Activated T-cell treated with anti-CD3 and anti-CD28 coated beads for 4 hours (primary cell): ENCODE measurements at places on chromosomes 13 and 19.

- DNase-seq: no peak
These were observed 5.6 kb upstream of the AMH start for GRCh38 chr19:2243274-2244124.

- DNase-seq: no peak
These were observed 2.9 kb upstream of the MRI1 start for GRCh38 chr19:13761423-13761822.

GRCh38 chr13:49303533-49304252 is 56.0 kb downstream of the CDADC1 start:
- DNase-seq: no peak

DNA sequence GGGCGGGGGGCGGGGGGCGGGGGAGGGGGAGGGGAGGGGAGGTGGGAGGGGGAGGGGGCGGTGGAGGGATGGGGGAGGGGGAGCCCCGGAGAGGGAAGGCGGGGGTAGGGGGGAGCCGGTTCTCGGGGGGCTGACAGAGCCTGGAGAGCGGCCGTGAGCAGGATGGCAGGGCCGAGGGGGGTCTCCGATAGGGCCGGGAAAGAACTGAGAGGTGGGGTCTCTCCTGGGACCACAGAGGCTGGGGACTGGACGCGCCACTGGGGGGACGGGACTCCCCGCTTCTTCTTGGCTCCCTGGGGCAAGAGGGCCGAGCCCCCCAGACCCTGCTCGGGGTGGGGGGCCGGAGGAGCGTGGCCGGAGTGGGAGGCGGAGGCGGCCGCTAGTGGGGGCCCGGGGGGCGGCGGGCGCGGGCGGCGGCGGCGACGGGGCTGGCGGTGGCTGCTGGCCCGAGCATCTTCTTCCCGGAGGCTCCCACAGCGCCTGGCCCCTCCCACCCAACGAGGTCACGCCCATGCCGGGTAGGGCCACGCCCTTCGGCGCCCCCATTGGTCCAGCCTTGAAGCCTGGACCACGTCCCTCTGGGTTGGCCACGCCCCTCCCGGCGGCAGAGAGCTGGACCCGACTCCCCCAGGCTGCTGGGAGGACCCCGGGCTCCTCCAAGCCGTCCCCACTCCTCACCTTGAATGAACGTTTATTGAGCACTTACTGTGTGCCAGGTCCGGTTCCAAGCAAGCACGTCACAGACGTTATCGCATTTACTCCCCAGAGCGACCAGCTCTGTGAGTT is at the start of gene NOVA2:
TSS of gene NOVA2 (minus strand) at position 313 of the 786 bp plus-strand sequence. CDS start 514 bp downstream, outside the sequence.
- DNase-seq: no peak

DNA sequence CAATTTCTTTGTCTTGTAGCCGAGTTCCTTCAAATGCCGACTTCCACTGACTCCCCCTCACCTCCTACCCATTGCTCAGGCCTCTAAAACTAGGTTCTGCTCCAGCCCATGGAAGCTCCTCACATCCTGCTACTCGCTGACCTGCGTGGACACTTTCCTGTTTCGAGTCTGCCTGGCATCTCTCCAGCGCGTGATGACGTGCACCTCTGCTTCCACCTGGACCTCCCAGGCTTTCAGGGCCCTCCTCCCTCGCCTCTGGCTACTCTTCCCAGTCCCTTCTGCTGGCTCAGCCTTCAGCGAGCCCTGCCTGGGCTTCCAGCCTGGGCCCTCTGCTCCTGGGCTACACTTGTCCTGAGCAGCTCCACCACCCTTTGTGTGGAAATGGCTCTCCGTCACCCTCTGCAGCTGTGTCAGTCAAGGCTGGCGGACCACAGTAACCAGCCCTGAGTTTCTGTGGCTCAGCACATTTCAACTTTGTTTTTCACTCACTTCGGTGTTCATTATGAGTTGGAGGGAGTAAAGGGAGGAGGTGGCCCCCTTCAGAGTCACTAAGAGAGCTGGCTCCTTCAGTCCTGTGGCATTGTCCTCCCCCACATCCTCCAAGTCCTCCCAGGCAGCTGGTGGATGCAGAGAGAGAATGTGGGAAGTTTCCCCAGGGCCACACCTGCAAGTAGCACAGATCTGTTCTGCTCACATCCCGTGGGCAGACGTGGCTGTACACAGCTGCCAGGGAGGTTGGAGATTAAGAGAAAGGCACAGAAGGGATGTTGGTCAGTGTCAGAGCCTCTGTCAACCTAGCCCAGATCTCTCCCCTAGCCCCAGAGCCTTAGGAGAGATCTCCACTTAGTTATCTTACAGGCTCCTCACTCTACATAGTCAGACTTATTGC is 49.4 kb downstream of the SERP2 start:
- no peak for DNase-seq

- no peak for DNase-seq
These were observed 15.9 kb downstream of the PGLS start for GRCh38 chr19:17527326-17527725.

DNA sequence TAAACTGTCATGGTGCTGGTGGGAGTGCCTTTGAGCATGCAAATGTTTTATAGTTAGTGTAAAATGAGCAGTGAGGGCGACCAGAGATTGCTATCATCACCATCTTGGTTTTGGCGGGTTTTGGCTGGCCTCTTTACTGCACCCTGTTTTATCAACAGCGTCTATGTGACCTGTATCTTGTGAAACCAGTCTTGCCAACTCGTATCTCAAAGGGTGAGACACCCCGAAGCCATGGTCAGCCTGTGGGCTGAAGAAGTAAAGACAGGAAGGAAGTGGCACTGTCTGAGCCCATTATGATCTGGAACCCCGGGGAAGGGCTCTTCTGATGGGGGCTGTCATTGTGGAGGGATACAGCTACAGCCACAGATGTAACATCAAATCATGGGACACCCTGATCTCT is 81.5 kb upstream of the FAM216B start:
- no peak for DNase-seq

DNA sequence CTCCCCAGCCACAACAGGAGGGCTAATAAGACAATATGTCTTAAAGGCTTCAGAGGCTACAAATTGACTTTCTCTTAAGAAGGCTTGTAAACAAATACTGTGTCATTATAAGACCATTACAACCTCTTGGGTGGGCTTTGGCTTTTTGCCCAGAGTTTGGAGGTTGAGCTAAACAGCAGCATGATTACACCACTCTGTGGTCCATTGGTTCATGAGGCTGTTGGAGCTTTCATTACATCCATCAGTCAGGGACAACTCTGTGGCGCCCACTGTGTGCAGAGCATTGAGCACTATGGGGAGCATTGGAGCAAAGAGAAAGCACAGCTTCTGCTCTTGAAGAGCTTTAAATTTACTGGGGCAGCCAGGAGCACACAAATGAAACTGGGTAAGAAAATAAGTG is 75.9 kb downstream of the TNFSF11 start:
- DNase-seq: no peak

- DNase-seq: no peak
These were observed 49.4 kb downstream of the SACS start for GRCh38 chr13:23384111-23384510.

GRCh38 chr13:20995245-20995838 is 66.0 kb downstream of the LATS2 start:
- no peak for DNase-seq

GRCh38 chr13:113663934-113664333 is 3.1 kb upstream of the GRK1 start:
- no peak for DNase-seq

DNA sequence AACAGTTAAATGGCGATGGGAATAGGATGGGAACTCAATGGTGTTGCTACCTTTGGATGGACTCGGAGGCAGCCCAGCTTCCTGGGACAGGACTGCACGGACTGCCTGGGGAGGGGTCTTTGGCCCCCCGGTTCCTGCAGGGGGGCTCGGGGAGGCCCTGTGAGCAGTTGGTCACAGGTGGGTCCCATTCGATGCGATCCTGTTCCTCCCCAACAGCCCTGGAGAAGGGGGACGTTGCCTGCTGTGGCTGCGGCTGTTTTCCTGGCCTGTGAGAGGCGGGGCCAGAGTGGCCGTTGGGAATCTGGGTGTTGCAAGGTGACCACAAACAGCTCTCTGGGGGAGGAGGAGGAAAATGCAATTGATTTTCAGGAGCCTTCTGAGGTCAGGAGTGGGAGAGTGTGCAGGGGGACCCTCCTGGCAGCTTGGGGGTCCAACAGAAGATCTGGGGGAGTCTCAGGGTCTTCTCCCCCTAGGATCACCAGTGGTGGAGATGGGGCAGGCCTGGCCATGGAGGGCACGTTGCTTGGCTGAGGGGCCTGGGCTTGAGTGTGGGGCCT is 1.9 kb upstream of the PLPPR3 start:
- no peak for DNase-seq

DNA sequence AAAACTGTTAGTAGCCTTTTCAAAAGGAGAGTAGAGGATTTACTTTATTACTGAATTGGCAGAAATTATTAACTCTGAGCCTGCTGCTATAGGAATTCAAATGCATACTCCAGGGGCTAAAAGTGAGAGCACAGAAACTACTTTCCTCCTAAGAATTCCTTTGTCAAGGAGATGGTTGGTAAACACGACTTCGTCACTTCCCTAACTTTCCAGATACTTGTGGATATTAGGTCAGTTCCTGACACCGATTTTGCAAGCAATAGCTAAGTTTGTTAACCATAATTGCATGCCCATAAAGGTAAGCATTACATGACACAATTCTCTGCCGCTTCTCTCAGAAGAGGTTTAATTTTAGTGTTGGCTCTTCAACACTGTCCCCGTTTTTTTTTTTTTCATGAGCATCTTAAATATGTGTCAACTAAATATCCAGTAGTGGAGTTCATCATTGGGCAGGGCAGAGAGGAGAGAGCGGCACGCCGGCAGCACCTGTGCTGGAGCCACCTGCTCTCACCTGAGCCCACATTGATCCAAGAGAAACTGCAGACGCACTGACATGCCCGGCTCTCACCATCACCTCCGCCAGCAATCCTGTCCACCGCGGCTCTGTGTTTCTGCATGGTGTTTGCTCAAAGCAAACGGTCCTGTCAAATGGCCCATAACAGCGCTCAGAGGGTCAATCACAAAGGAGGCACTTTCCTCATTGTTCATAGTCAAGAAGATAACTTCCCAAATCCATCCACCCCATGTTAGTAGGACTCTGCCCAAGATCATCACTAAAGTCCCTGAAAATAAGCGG is 2.6 kb downstream of the MED26 start:
- no peak for DNase-seq

GRCh38 chr19:47661611-47662010 is 51.6 kb upstream of the EHD2 start:
- no peak for DNase-seq

DNA sequence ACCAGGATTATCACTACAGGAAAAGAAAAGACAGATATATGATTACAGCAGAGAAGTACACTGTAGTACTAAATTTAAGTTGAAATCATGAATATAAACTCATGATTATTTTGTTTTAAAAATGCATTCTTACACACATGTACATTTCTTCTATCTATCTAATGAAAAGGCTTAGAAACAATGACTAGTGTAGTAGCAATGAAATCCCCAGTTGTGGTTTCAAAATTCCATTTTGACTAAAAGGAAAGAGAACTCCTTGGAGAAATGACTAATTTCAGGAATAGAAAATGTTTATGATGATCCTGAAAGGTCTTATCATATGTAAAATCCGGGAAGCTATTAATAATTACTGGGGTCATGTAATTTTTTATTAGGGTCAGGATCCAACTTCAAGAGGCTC is 195.0 kb upstream of the STARD13 start:
- no peak for DNase-seq

GRCh38 chr19:47644743-47645482 is 36.0 kb downstream of the BICRA start:
- DNase-seq: no peak

- DNase-seq: no peak
These were observed 782 bp upstream of the JUND start for GRCh38 chr19:18282021-18282787.

DNA sequence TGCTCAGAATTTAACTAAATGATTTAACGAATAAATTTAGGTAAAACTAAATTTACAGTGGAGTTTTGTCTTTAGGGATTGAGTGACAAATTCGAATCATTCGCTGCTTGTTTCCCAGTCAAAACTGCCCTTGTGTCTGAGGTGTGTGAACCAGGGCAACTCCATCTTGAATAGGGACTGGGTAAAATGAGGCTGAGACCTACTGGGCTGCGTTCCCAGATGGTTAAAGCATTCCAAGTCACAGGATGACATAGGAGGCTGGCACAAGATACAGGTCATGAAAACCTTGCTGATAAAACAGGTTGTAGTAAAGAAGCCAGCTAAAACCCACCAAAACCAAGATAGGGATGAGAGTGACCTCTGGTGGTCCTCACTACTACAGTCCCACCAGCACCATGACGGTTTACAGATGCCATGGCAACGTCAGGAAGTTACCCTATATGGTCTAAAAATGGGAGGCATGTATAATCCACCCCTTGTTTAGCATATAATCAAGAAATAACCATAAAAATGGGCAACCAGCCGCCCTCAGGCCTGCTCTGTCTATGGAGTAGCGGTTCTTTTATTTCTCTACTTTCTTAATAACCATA is 10.2 kb upstream of the ANKRD10 start:
- DNase-seq: no peak

DNA sequence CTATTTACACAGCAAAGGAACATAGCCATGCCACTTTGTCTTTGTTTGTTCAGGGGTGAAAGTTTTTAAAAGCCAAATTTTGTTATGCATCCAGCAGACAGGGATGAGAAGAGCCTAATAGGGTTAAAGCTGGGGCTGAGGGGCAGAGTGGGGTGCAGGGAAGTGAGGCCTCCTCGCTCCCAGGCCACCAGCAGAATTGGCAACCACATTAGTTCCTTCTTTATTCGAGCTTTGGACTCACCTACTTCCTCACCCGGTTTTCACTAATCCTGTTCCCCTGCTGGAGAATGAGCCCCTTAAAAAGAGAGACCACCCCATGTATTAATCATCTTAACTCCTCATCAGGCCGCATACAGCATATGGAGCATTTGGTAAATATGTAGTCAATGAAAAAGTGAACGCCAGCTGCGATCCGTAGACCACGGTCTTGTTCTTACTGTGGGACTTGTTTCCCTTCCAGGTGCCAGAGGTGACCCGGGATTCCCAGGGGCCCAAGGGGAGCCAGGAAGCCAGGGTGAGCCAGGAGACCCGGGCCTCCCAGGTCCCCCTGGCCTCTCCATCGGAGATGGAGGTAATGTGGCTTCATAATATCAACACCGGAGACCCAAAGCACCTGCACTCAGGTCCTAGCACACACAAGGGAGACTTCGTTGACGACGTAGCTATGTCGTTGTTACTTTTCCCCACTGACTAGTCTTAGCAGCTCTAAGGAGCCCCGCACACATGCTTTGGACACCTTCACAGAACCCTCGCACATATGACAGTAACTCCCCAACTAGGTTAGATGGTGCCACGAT is 112.1 kb downstream of the RAB20 start:
- no peak for DNase-seq

DNA sequence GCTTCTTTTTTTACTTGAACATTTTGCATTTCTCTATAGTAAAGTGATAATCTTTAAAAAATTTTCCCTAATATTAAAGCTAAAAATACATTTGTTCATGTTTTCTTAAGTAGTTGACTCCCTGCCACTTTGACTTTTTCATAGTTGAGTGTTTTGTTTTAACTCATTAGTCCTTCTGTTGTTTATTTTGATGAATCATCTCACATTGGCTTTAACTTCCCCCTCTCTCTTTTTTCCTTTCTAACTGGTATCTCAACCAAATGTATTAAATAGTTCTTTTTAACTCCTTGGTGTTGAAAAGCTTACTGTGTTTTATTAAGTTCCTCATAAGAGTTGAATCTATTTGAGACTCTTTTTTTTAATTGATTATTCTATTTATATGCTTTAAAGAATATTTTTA is 2.8 kb downstream of the TNFSF13B start:
- no peak for DNase-seq

GRCh38 chr13:107434347-107434746 is 781.0 kb downstream of the LIG4 start:
- DNase-seq: no peak
